Islet precursor cell (in vitro differentiated cells): ENCODE measurements at places on chromosomes 3 and 15.

DNA sequence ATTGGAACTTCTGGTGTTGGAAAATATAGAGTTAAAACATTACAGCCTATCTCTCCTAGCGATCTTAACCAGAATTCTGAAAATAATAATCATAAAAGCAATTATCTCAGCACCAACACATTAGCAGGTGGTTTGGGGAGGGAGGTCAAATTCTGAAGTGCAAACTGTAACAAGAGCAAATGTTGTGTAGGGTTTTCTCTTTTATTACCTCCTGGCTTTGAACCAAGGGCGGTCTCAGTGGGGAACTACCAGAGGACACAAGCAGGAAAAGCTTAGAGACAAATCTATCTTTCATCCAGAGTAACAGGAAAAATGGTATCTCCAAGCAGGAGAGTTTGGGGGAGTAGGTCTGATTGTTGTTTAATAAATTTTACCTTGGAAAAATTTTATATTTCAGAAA lies 5.5 kb upstream of the ARRDC4 start:
- DNase-seq = no peak

DNA sequence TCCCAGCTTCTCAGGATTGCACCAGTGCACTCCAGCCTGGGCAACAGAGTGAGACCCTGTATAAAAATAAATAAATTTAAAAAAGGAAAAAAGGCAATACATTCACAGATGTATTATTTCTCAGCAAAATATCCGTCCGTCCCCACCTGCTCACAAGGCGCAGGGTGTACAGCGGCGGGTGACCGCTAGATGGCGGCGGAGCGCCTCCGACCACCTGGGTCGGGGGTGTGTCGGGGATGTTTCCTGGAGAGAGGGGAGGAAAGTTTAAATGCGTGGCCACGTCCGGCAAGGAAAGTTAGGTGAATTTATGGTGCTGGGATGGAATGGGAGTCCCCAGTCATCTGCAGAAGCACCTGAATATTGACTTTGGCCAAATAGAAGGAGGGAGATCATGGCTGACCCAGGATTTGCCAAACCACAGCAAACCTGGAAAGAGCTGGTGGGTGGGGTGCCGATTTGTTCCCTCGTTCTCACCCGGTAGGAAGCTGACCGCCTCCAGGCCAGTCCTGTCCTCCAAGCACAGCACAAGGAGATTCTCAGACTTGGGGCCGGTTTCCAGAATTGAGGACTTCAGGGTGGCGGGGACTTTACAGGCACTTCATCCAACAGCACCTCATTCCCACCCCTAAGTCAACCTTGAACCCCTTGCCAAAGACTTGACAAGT lies 88.3 kb downstream of the TMEM266 start:
- DNase-seq = peak; percentile 83

DNA sequence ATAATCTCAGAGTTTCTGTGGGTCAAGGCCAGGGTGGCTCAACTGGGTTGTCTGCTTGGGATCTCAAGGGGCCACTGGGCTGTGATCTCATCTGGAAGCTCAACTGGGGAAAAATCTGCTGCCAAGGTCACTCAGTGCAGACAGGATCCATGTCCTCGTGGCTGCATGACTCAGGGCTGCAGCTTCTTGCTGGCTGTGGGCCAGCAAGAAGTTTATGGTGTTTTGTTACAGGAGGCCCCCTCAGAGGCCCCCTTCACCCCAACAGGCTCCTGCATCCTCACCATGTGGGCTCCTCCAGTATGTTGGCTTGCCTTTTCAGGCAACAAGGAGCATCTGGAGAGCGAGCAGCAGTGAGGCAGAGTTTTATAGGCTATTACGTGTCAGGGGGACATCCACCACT lies 14.6 kb downstream of the OCA2 start:
- DNase-seq = no peak

DNA sequence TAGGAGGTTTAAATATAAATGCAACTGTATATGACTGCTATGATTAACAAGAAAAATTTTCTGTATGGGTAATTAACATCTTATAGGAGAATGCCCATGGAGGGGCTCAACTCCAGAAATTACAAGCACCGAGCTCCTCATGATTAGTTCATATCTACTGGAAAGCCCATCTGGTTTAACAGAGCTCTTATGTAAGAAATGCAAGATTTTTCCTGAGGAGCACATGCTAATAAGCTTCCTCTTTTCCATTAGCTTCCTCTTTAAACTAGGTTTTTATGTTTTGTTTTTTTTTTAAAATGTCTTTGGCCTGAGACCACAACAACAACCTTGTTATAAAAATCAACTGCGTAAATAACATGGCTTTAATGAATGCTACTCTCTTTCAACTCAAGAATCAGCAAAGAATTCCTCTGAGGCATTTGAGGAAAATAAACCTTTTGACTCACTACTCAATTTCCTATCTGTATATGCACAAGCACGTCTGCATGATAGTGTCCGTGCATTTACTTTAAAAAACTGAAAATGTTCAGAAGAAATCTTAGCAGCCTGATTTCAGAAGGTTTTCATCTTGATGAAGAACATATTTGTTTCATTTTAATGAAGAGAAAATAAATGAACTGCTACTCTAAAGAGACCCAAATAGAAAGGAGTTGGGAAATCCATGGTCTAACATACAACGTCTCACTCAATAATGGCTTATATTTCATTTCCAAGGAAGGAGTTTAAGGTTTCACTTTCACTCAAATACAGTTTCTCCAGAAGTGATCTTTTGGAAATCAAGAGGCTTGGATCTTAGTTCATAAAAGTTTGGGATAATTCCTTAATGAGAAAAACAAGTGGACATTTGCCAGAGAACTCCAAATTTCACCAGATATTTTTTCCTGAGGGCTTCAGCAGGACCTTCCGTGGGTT lies 180.8 kb downstream of the KCNAB1 start:
- DNase-seq = no peak

GRCh38 chr15:50315814-50316630 lies 39.0 kb downstream of the GABPB1 start:
- DNase-seq = no peak

- DNase-seq = no peak
These were observed at the start of gene CCK for GRCh38 chr3:42266085-42266484. Gene CCK (minus strand): TSS chr3:42266185. CDS start chr3:42263630, 2,555 bp downstream.

- DNase-seq = peak; percentile 72
These were observed 23.5 kb downstream of the ZNF80 start for GRCh38 chr3:114213627-114214541.

DNA sequence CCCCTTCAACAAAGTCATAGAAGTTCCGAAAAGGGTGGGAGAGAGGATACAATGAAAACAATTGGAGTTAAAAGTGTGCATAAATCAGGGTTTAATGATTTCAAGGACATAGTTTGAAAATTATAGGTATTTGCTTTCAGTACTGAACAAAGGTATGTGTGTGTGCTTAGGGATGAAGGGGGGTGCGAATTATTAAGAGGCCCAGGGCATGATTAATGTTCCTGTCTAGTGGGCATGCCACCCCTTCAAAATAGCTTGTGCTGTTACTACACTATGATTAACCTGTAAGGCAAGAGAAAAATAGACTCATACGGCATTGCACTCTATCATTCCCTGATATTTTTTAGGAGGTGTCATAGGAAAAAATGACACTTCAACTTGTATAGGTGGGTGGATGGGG lies 731.6 kb downstream of the NAALADL2 start:
- DNase-seq = no peak

GRCh38 chr3:13015286-13016082 lies 57.7 kb downstream of the IQSEC1 start:
- no peak for DNase-seq

DNA sequence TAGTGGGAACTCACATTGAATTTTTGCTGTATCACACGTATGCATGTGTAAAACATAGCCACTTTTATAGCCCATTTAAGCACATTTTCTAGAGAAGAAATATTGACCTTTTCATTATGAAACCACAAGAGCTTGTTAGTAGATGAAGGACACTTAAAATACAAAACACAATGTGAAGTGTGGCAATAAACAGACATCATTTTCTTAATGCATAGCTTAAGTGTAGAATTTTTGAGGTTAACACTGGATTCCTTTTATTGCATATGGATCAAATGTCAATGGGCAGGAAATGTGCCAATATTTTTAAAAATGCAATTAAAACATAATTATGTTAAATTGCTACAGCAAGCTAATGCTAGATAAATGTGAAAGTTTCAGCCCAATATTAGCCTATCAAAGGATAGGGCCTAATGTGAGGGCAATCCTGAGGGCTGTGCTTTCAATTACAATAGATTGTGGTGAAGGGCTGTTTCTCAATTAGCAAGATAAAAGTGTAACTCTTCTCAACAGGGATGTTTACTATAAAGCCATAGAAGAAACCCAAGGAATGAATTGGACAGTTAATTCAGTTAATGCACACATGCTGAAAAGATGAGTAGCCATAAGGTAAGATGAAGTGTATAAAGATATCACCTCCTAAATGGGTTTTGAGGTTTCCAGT lies 489.0 kb upstream of the CDIN1 start:
- no peak for DNase-seq

DNA sequence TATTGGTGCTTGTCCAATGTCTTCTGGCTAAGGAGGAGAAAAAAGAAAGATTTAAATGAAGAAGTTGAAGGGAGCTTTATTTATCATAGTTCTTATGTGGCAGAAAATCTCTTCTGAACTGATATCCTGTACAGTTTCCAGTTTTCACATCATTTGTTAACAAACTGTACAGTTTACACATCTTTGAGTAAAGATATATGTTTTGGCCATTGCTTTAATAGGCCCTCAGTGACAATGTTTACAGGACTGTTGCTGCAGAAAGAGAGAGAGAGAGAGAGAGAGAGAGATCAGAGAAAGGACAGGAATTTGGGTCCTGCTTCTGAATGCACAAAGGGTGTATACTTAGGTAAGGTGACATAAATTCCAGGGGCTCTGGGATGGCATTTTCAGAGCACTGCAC lies 188.3 kb downstream of the NR1D2 start:
- no peak for DNase-seq

DNA sequence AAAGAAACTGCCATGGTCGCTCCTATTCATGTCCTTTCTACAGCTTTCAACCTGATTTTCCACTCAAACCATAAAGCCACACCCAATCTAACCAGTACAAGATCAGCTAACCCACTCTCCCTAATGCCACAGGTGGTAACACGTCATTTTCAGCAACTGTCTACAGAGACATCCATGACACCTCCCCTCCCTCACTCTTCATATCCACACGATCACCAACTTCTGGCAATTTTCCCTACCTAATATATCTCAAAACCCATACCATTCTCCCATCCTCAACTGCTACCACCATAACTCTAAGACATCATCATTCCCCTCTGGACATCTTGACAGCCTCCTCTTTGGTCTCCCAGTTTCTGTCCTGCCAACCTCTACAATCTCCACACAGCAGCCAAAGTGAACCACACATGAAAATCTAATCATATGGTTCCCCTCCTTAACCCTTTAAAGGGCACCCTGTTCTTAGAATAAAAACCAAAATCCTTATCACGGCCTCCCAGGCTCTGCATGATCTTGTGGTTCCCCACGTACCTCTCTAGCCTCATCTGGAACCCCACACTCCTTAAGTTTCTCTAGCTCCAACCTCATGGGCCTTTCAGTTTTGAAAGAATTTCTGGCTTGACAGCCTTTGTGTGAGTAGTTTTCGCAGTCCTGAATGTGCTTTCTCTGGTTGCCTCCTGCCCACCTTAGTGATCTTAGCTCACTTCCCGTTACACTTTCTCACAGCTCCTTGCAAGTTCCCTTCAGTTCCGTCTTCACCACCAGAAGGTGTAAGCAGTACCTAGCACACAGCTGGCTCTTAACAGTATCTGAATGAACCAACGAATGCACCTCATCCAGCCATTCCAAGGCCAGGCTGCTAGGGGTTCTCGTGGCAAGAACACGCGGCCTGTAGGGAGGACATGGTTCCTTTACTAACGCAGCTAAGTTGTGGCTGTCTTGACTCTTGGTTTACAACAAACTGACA lies 33.4 kb downstream of the SPINK8 start:
- no peak for DNase-seq

DNA sequence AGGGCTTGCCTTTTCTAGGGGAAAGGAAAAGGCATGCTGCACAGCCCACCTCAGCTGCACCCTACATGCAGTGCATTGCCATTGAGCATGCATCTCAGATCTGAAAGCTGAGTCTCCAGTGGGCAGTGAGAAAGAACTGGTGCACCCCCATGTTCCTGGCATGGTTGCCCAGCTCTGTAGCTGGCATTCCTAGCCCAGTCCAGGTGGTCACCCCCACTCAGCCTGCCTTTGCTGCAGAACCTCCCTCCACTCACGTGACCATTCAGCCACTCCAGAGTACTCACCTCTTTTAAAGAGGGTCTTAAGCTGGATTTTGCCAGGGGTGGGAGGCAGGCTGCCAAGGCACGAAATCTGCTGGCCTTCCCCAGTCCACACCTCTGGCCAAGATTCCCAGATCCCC lies 208.6 kb upstream of the TOPAZ1 start:
- no peak for DNase-seq

DNA sequence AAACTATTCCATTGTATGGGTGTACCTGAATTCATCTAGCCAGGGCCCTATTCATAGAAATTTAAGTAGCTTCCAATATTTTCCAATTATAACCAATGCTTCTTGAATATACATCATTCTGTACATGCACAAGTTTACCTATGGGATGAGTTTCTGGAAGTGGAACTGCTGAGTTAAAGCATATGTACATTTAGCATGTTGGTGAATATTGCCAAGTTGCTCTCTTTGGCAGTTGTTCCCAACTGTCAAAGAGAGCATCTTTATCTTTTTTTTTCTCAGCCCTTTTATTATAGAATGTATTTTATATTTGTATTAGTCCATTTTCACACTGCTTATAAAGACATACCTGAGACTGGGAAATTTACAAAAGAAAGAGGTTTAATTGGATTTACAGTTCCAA lies 8.3 kb upstream of the CCK start:
- no peak for DNase-seq

DNA sequence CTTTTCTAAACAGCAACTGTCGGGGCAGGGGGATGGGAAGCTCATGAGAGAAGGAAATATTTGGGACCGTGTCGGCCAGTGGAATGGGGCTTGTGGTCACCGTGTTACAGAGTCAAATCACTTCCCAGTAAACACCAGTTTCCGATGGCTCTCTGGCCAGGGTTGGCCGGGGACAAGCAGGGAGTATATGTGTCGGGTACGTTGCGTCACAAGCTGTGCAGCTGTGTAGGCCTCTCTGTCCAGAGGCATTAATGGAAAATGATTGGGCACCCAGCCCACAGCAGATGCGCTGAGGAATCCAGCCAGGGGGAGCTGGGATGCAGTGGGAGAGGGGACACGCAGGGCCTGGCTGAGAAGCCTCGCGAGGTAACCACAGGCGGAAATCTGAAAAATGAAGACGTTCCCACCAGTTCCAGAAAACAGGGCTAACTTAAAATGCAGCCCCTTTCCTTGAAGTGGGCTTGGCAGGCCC lies 15.8 kb upstream of the ALDH1A3 start:
- no peak for DNase-seq

- DNase-seq = peak; percentile 76
These were observed 37.9 kb upstream of the LRTM1 start for GRCh38 chr3:54965746-54966145.

DNA sequence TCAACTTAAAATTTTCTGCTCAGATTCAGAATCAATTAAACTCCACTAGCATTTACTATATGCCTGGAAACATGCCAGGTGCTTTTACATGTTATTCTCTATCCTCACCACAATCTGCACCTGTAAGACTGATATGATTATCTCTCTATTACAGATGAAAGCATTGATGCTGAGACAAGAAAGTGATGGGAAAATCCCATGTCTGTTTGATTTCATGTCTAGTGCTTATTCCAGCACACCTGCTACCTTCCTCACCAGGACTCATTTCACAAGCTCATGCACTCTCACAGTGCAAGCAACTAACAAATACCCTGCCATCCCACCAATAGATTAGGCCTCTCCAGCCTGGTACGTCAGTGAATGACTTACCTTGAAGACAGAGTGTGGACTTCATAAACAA lies 25.0 kb upstream of the BCL6 start:
- DNase-seq = no peak

GRCh38 chr3:162213956-162214355 lies 717.3 kb downstream of the OTOL1 start:
- DNase-seq = no peak

- no peak for DNase-seq
These were observed 157.4 kb upstream of the P2RY1 start for GRCh38 chr3:152677491-152677890.
